ENCODE measurements at places on chromosomes 6 and 20. TPM values are rescaled to one million over a fixed set of nuclear protein-coding genes. Genes with fewer than 3 reads are reported as not detected.

The PACRG gene
- 7.2 TPM for total RNA-seq

The PROCR gene
- total RNA-seq: 13.1 TPM

The GRM1 gene
- 28.9 TPM for total RNA-seq

The ERVFRD-1 gene
- not detected for total RNA-seq

The AGER gene
- 0.54 TPM for total RNA-seq

The CLPSL2 gene
- not detected for total RNA-seq

The HUS1B gene
- total RNA-seq: 3.8 TPM

The RNF144B gene
- total RNA-seq: 3.3 TPM

The IRAK1BP1 gene
- 40.5 TPM for total RNA-seq

The BLCAP gene
- total RNA-seq: 107 TPM

- DNase-seq: peak; percentile 75
Measured at GRCh38 chr20:59495894-59496510, 108.3 kb upstream of the PHACTR3 start.

GRCh38 chr20:44209686-44210405 lies 725 bp downstream of the OSER1 start:
- DNase-seq: no peak

DNA sequence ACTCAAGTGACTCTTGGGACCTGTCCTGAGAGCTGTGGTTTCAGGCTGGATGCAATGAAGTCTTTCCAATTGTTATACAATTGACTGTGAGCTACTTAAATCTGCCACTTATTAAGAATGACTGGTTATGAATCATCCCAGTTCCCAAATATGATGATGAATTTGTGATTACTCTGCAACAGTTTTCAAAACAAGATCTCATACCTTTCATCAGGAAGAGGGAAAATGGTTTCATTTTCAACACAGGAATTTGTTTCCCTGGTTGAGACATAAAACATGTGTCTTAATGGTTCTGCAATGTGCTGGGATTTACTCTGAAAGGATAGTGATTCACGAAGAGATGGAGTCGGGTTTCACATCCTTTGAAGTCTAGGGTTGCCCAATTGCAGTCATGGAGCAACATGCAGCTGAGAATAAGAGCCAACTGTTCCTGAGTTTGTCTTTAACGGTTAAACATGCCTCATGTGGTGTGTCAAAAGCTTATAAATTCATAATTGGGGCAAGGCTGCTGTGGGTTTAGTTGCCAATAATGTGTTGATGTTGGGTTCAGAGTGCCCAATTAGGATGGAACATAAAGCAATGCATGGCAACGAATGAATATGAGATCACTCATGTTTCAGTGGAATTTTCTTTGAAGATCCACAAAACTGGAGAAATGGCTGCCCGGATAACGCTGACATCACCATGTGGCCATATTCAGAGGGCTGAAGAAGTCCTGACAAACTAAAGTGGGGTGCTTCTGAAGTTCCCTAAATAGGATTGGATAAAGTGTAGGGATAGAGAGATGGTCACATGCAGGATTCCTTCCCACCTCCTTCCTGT lies 41.0 kb downstream of the CYP24A1 start:
- DNase-seq: no peak

- DNase-seq: no peak
Measured at GRCh38 chr6:108622641-108623298, 62.1 kb downstream of the FOXO3 start.

GRCh38 chr6:113953346-113953745 lies 17.6 kb downstream of the HDAC2 start:
- DNase-seq: no peak

DNA sequence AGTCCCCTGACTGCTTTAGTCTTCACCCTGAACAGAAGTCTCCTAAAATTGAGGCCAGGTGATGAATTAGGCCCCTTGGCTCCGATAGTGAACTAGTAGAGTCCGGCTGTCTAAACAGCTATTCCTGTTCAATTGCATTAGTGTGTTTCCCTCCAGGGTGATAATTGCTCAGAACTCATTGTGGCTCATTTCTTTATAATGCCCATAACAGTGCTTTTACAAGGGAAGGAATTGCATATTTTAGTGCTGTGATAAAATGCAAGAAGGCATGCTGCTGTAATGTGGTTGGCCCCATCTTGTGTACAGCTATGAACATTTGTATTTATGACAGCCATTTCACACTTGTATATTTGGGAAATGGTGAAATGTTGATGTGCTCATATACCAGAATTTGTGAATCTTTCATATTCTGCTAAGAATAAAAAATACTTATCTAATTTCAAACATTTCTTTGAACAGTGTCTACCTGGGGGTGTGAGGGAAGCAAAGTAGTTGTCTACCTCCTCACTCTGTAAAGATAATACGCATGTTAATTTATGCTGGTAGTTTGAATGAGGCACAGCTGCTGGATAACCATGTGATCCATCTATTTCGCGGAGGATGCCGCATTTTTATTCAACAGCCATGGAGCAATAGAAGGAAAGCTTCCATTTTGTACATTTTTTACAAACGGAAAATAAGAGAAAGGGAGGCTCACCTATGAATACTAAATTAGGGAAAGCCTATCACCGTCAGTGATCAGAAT lies 451.4 kb downstream of the NKAIN2 start:
- DNase-seq: no peak

DNA sequence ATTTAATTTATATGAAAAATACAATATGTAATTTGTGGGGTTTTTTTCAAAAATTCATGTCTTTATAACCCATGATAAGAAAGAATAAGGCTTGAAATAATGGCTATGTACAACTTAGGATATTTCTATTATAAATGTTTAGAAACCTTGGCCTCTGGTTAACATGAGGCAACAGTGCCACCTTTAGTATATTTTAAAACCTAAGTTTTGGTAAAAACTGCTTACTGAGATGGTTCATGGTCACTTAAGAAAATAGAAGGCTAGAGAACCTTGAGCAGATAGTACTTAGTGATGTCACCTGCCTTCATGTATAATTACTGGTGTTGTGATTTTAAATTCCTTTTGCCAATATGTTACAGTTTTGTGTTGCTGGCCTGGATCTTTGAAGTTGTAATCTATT lies 176.4 kb downstream of the ADGB start:
- no peak for DNase-seq

DNA sequence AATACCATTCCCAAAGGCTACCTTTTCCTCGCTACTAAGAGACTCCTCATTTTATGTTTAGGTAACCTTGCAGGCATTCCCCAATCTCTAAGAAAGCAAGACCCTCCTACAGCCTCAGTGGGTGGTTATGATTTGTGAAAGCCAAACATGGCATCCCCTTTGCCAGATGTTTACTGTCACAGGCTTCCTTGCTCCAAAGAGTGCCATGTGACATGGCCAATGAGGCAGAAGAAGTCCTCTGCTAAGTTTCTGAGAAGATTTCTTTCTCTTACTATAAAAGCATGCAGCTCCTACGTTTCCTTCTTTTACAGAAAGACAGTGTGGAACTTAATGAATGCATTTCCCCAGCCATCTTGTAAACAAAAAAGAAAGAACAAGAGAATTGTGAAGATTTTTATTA lies 688.2 kb downstream of the TBC1D32 start:
- no peak for DNase-seq

- no peak for DNase-seq
Measured at GRCh38 chr6:14616656-14617055, 499.1 kb downstream of the CD83 start.

DNA sequence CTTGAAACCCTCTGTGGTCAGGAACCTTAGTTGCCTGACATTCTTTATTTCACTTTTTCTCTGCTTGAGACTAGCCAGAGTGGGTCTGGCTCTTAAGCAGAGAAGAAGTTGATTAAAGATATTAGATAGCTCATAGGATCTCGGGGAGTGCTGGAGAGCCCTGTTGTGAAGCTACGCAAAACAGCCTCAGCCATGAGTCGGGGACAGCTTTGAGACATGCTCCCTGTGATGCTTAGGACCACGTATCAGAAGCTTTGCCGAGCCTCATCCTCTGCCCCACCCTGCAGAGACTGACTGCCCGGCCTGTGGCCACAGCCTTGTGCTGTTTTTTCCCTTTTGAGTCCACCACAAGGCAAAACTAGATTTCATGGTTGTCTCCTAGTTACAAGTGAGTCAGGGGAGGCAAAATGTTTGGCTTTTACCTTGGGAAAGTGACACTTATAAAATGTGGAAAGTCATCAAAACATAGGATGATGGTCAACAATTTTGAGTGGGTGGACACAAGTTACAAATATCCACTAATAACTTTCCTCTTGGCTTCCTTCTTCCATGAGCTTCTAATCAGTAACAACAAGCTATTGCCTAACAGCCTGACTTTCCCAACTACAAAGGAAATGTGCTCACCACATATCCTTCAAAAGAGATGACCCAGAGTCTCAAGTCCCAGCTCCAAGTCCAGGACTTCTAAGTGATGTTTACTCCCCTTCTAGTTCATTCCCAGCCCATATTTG lies 108.4 kb downstream of the JAG1 start:
- no peak for DNase-seq

DNA sequence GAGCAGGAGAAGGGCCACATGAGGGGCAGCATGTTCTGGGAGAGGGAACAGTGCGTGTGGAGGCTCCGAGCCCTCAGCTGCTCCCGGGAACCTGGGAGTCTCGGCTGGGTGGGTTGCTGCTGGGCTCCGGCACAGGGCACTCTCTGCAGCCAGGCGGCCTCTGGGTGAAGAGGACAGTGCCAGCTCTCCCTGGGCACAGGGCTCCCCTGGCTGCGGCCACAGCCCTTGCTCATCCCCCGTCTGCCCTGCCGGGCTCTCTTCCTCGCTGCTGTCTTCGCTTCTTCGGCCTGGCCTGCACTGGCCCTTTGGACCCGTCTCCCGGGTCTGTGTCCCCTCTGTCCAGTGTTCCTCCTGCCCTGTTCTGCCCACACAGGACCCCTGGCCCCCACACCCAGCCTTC lies 48.2 kb downstream of the CDH4 start:
- DNase-seq: no peak

DNA sequence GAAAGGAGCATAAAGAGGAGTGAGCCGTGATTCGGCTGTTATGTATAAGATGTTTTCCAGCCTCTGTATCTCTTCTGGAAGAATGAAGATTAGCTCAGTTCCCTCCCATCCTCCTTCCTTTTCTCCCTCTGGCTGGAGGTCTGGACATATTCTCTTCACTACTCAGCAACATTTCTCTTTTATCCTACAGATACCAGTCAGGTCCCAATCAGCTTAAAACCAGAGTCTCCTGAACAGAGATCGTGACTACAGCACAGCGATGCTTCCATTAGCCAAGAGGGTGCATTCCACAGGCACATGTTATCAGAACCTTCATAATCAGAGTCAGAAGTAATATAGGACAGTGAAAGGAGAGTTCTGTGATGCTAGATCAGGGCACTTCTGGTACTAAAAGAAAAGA lies 133.9 kb upstream of the SOX4 start:
- DNase-seq: no peak

All from cerebellum (tissue), 4 donors.